Smooth muscle cell of trachea (primary cell): ENCODE measurements at places on chromosomes 6 and 20. TPM values are rescaled to one million over a fixed set of nuclear protein-coding genes. Genes with fewer than 3 reads are reported as not detected.

Gene PRDM1
- total RNA-seq: 2.8 and 5.2 TPM in 2 replicates

Gene DNAH8
- total RNA-seq: 0.17 and 0.44 TPM in 2 replicates

Gene CTCFL
- under 0.01 TPM in 1 of 2 replicates, not detected in the other for total RNA-seq

Gene SLC12A5
- total RNA-seq: 0.17 TPM in 1 of 2 replicates, not detected in the other

Gene ULBP2
- total RNA-seq: 0.99 and 2.5 TPM in 2 replicates

Gene CDSN
- not detected in 2 replicates for total RNA-seq

Gene NRSN1
- not detected in 2 replicates for total RNA-seq

Gene FAM209A
- not detected in 2 replicates for total RNA-seq

Gene C20orf96
- 3.0 and 7.9 TPM in 2 replicates for total RNA-seq

Gene ZC2HC1B
- not detected in 2 replicates for total RNA-seq

Gene STMN3
- total RNA-seq: 27.2 and 36.7 TPM in 2 replicates

Gene MAP7
- total RNA-seq: 0.58 and 2.0 TPM in 2 replicates

Gene BPIFB1
- not detected in 2 replicates for total RNA-seq

Gene AVP
- not detected in 2 replicates for total RNA-seq

Gene CAP2
- 3.5 and 3.6 TPM in 2 replicates for total RNA-seq

Gene BPIFB2
- total RNA-seq: not detected in 2 replicates

Gene TNNC2
- total RNA-seq: 1.0 and 2.2 TPM in 2 replicates

Gene CD24
- total RNA-seq: 0.33 and 1.9 TPM in 2 replicates

Gene GMEB2
- 10.6 and 14.4 TPM in 2 replicates for total RNA-seq

Gene EYA4
- 26.2 and 29.9 TPM in 2 replicates for total RNA-seq

Gene MCCD1
- total RNA-seq: not detected in 2 replicates
